ENCODE measurements at places on chromosomes 1 and 21.

DNA sequence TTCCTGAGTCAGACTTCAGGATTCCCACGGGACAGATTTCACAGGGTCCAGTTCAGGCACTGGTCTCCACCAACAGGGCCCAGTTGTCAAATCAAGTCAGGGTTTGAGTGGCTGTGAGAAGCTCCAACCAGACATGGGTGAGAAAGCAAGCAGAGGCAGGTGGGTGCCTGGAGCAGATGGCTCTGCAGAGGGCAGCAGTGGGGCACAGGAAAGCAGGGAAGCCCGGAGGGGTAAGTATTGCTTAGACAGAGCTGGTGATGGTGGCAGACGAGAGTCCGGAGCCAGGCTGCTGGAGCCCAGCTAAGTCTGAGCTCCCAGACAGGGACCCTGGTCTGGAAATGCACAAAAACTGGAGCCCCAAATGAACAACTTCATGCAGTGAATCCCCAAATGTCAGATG is 40.4 kb downstream of the RIMS3 start:
- DNase-seq, result no peak

- no peak for DNase-seq
Observed at GRCh38 chr1:69246710-69247109, 321.0 kb upstream of the LRRC7 start.

GRCh38 chr1:47323599-47324031 is 9.7 kb upstream of the STIL start:
- no peak for DNase-seq

- DNase-seq, result no peak
Observed at GRCh38 chr1:111505641-111506119, 2.2 kb upstream of the ADORA3 start.

DNA sequence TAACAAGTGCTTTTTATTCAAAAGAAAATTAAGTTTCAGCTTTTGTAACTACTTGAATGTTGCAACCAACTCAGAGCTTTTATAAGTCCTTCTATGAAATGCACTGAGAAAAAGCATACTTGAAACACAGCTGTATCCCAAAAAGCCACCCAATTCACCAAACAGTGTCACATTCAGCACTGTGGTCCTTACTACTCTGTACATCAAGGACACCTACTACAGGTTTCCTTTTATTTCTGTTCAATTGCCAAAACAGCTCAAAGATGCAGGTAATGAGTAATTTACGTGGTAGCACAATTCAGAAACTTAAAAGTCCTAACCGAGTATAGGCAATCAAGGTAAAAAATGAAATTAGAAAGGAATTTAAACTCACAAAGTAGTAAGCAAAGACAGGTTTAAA is 2.5 kb downstream of the EIF4G3 start:
- DNase-seq, result no peak

DNA sequence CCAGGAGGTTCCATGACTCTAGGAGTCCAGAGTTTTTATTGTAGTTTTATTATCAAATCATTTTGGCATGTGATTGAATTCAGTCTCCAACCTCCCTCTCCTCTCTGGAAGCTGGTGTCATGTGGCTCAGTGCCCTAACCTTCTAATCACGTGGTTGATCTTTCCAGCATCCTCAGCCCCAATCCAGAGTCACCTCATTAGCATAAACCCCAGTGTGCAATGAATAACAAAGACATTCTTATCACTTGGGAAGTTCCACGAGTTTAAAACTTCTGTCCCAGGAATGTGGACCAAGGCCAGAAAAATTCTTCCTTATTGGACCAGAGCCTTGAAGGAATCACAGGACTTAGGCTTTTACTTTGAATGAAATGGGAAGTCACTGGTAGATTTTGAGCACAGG is 52.2 kb downstream of the KIRREL1 start:
- no peak for DNase-seq

DNA sequence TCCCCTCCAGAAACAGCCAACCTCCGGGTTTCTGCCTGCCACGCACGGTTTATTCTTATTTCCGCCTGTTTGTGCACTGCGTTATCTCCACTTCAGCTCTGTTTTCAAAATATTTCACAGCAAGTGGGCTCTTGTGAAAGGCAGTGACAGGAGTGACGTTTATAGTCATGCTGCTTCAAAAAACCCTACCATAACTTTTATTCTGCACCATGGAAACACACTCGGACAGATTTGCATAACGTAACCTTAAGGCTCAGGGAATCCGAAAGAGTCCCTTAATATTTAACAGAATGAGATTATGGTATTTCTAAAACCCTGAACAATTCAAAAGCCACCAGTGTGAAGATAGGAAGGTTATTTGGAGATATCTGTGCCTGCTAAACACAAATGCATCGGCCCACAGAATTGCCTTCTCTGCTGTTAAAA is 782 bp upstream of the SDE2 start:
- no peak for DNase-seq

DNA sequence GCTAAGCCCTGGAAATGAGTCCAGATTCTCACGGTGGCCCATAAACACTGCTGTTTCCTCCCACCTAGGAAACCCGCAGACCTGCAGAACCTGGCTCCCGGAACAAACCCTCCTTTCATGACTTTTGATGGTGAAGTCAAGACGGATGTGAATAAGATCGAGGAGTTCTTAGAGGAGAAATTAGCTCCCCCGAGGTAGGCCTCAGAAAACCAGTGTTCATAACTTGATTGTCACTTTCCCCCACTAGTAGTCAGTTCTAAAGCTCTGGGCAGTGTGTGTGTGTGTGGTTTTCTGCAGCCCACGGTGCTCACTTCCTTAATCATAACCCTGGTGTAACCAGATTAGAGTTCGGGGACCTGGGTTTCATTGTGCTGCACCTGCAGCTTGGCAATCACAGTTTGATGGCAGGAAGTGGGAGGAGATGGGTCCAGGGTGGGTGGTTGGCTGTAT is 39.1 kb downstream of the CLIC6 start:
- DNase-seq, result peak; percentile 11

- DNase-seq, result no peak
Observed at GRCh38 chr1:5909576-5910275, 82.5 kb downstream of the NPHP4 start.

DNA sequence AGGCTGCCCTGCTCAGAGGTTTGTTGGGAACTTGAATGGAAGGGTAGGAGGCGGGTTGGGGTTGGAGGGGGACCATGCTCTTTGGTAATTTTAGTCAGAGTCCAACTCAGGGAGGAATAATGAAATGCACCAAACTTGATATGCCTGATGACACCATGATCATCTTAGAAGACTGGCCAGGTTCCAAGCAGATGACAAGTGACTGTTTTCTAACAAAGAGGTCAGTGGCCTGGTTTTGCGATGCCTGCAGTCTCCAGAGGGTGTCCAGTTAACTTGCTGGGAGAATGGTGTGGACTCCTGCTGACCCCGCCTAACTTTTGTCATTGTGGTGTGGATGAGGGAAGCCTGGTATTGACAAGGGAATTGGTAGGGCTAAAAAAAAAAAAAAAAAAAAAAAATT is 12.4 kb downstream of the VANGL1 start:
- no peak for DNase-seq

GRCh38 chr1:6257541-6258069 is 3.3 kb downstream of the GPR153 start:
- no peak for DNase-seq

GRCh38 chr1:96482616-96483015 is 239.0 kb upstream of the PTBP2 start:
- DNase-seq, result no peak

DNA sequence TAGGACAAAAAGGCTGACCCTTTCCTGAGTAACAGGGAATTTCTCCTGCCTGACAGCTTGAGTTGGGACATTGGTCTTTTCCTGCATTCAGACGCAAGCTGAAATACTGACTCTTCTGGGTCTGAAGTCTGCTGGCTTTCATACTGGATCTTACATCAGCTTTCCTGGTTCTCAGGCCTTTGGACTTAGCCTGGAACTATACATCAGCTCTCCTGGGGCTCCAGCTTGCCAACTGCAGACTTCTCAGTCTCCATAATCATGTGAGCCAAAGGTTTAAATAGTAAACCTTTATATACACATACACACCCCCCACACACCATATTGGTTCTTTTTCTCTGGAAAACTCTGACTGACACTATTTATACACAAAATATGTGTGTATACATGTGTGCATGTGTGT is 59.0 kb upstream of the KCND3 start:
- DNase-seq, result no peak

GRCh38 chr1:41021526-41022308 is at the start of gene SLFNL1:
Gene SLFNL1 (minus strand): TSS chr1:41021725. CDS start chr1:41020660, 1,065 bp downstream.
- no peak for DNase-seq

DNA sequence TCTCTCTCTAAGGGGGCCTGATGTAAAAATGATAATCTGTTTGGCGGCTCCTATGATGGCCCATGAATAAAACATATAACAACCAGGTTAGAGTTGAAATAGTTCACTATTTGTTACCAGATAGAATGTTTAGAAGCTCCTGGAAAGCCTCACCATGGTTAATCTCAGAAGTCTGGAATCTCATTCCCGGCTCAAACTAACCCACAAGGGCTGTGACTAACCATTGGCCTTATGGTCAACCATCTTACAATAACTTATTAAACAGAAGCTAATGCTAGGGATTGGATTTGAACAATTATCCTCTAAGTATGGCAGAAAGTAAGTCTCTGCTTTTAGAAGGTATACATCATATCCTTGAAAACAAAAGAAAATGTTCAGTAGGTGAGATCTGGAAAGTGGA is 134.1 kb upstream of the ADGRL2 start:
- no peak for DNase-seq

DNA sequence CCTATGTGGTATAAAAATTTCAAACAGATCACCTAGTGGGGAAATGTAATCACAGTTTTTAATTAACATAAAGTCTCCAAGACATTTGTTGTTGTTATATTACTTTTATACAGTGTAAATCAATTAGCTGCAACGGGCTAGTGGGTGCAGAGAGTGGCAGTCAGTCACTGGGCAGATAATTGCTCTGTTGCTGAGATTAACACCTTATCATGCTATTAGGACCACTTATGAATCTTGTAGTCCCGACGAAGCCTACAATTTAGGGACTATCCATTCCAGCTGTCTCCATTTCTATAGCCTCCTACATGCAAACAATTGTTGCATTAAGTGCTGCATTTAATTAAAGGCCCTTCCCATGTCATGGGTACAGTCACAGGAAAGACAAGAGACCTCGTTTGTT is 158.9 kb upstream of the PROX1 start:
- no peak for DNase-seq

DNA sequence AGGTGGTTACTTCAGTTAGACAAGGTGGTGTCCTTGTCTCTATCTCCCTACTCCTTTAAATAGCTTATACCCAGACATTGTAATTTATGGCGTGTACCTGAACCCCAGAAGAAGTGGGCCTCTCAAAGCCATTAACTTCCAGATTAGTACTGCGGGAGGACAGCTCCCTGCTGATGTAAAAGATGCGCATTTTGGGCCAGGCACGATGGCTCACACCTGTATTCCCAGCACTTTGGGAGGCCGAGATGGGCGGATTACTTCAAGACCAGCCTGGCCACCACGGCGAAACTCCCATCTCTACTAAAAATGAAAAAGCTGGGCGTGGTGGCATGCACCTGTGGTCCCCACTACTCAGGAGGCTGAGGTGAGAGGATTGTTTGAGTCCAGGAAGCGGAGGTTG is 15.0 kb upstream of the PLEKHM2 start:
- DNase-seq, result no peak

- no peak for DNase-seq
Observed at GRCh38 chr1:119794876-119795240, 16.4 kb downstream of the REG4 start.

- DNase-seq, result peak; percentile 56
Observed at GRCh38 chr1:212760126-212760823, 31.3 kb downstream of the NSL1 start.

GRCh38 chr1:240559781-240560180 is 52.2 kb downstream of the GREM2 start:
- no peak for DNase-seq

- no peak for DNase-seq
Observed at GRCh38 chr1:54502342-54502741, 45.7 kb upstream of the ACOT11 start.

DNA sequence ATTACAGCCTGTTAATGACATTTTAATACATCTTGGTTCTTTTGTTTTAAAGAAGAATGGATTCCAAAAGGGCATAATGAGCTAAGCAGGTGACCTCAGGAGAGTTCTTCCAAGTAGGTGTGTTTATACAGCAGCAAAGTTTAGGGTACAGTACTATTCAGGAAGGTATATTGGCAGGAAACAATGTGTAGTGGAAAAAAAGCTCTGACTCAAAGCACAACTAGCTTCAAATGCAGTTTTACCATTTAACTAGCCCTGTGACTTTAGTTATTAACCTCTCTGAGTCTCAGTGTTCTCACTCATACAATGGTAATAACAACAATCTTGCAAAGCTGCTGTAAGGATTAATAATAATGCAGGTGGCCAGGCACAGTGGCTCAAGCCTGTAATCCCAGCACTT is 29.9 kb downstream of the FAF1 start:
- no peak for DNase-seq

DNA sequence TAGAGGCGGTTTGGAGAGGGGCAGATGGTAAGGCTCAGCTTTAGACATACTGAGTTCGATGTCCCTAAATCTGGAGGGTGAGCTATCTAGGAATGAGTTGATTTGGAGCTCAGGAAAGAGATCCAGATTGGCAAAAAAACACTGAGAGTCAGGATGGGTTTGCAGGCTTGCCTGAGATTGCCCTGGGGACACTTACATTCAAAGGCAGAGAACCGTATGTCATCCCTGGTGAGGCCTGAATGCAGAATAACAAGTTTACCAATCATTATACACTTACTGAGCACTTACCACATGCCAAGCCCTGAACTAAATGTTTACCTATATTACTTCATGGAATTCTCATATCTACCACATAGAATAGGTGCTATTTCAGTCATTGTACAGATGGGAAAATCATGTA is 27.5 kb downstream of the TFAP2E start:
- DNase-seq, result no peak

DNA sequence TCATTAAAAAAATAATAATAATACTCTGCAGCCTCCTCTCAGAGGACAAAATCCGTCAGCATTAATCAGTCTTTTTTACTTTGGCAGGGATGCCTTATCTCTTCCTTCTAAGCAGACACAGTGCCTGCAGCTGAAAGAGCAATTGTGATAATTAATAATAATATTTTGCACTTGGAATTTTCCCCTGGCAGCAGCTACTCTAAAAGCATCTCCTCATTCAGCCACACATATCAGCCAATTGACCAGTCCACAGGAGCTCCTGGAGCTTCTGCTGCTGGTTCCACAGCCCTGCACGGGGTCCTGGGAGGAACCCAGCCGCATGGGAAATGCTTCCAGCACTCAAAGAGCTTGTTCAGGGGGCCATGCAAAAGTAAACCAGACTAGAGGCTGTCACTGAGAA is 31.0 kb upstream of the VWA5B1 start:
- DNase-seq, result no peak

GRCh38 chr1:202621446-202621845 is 88.8 kb downstream of the SYT2 start:
- no peak for DNase-seq

All from stimulated activated CD4-positive, alpha-beta T cell treated with anti-CD3 and anti-CD28 coated beads, TNF-alpha, amount 100 ng/mL, for 24 hours (primary cell).